ENCODE measurements at places on chromosomes 2 and 18.

DNA sequence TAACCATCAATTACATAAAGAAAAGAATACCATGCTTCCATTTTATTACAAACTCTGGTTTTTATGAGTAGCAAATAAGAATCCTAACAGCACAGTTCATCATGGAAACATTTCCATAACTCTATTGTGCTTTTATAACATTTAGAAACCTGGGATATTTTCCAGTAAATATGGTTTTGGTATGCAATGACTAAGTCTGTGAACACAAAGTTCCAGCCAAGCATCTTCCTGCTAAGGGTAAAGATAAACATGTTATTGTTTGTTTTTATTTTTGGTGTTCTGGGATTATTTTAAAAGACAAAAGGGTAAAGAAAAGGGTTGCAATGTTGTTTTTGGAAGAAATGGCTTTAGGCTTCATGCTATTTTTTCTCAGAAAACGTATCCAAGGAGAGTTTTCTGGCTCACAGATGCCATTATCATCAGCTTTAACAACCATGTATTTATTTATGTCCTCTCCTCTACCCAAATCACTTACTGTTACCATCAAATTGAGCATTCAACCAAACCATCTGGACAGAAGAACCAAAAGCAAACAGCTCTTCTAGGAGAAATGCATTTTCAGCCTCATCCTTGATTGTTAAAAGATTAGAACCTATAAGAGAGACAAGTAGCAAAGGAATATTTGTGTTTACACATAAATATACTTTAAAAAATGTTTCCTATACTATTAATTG lies 116.0 kb downstream of the PLA2R1 start:
- DNase-seq = no peak

GRCh38 chr2:216677439-216678097 lies 17.8 kb downstream of the IGFBP5 start:
- no peak for DNase-seq

GRCh38 chr2:227150222-227150936 lies 13.6 kb downstream of the COL4A4 start:
- no peak for DNase-seq

GRCh38 chr2:211724933-211725332 lies 813.7 kb downstream of the ERBB4 start:
- DNase-seq = no peak

GRCh38 chr2:16635791-16636699 lies 29.6 kb downstream of the CYRIA start:
- no peak for DNase-seq

DNA sequence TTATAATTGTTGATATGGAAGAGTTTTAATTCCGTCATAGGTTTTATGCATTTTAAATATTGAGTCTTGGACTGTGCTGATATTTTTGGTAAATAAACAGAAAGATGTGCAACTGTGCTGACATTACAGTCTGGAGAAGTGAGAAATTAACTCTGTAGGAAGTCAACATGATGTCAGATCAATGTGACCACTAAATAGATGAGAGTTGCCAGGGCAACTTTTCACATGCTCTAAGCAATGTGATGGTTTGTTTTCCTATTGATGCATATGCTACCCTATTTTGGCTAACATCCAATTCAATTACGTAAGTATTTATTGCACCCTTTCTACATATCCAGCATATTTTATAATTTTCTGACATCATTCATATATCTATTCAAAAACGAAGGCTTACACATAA lies 1109.3 kb downstream of the TSN start:
- DNase-seq = no peak

All from breast epithelium (tissue), 4 donors.